ENCODE measurements at places on chromosomes 2 and 18.

GRCh38 chr18:47558110-47558750 is 306.8 kb upstream of the SKOR2 start:
- no peak for DNase-seq

- DNase-seq, result no peak
Observed at GRCh38 chr2:9310798-9311197, 104.2 kb downstream of the ASAP2 start.

DNA sequence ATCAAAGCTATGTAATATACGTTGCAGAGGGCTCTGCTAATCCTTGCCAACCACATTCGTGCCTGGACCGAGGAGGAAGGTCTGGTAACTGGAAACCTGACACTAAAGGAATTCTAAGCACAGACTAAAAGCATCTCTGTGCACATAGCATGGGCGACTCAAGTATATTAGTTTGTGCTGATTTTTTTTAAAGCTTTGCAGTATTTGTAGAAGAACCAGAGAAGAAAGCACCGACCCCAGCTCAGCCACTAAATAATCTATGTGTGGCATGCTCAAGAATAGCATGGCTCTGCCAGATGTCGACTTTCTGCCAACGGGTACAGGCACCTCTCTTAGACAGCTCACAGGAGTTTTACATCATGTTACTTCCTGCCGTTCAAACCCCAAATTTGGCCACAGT is 73.2 kb upstream of the NRP2 start:
- no peak for DNase-seq

GRCh38 chr18:76255070-76255683 is 239.9 kb downstream of the ZNF516 start:
- no peak for DNase-seq

DNA sequence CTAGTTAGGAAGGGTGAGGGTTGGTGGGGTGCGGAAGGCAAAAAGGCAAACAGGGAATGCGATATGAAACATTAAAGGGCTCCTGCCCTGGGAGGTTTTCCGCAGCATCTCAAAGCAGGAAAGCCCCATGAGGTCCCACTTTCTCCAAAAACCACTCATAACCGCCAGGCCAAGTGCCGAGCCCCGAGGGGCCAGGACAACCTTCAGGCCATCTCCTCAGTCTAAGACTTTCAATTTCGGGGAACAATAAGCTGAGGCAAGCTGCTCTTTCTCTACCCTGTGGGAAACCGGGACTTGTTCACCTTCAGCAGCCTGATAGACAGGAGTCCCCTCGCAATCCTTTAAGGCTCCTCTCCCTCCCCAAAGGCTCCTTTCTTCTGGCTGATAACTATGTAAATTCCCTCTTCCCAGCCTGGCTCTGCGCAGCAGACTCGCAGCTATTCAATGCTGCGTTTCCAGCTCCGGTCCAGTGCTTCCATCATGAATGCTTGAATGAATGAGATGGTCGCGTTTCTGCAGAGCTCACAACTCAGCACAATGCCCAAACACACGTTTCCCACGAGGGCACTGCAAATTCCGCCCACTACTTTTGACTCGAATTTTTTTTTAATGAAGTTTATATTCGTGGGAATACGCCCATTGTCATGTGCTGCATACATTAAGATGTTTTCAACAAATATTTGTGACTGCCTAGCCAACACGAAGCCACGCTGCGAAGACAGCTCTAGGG is 1.4 kb downstream of the LAMA1 start:
- no peak for DNase-seq

- no peak for DNase-seq
Observed at GRCh38 chr18:78080761-78081160, 831.1 kb downstream of the GALR1 start.

DNA sequence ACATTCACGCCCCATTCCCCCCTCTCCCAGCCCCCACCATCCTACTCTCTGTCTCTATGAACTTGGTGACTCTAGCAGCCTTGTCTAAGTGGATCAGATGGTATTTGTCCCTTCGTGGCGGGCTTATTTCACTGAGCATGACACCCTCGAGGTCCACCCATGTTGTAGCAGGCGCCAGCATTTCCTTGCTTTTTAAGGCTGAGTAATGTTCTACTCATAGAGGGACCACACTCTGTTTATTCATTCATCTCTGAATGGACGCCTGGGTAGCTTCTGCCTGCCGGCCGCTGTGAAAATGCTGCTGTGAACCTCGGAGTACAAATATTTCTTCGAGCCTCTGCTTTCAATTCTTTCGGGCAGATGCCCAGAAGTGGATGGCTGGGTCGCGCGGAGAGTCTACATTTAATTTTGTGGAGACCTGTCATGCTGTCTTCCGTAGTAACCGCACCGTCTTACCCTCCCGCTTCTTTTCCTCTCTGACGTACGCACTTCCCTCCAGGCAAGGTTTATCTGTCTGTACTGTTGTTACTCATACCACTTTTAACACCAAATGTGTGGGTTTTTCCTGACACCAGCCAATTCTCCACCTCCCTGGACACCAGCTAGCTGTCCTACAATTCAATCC is 5.6 kb downstream of the CROCC2 start:
- DNase-seq, result no peak

DNA sequence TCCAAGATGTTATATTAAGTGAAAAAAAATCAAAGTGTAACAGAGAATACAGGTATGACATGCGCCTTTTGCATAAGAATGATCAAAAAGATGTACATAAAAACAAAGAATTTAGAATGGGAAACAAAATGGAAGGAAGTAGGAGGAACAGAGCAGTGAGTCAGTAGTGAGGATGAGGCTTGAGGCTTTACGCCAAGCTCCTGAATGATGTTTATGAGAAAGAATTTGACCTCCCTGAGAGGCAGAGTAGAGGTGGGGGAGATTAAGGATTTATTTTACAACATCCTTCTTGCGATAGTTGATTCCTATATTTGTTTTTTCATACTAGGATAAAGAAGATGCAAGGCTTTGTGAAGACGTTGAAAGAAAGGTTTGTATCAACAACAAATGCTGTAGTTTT is 81.4 kb downstream of the DCDC2C start:
- no peak for DNase-seq

GRCh38 chr2:144407262-144407661 is 112.7 kb downstream of the ZEB2 start:
- no peak for DNase-seq

DNA sequence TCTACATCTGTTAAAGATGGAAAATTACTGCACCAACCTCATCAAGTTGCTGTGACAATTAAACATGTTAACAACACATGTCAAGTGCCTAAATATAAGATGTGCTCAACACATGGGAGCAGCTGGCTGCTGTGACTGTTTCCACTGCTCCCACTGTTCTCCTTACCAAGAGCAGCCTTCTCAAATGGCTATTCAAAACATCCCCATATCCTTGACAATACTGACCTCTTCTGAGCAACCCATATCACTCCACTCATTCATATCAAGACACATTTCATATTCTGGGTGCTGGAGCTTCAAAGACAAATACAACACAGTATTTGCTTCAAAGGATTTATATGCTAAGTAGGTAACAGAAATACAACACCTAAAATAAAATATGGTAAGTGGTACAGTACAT is 60.3 kb downstream of the PIAS2 start:
- no peak for DNase-seq

- no peak for DNase-seq
Observed at GRCh38 chr2:191631754-191632153, 46.2 kb upstream of the NABP1 start.

- no peak for DNase-seq
Observed at GRCh38 chr18:57744211-57744694, 58.9 kb downstream of the ATP8B1 start.

DNA sequence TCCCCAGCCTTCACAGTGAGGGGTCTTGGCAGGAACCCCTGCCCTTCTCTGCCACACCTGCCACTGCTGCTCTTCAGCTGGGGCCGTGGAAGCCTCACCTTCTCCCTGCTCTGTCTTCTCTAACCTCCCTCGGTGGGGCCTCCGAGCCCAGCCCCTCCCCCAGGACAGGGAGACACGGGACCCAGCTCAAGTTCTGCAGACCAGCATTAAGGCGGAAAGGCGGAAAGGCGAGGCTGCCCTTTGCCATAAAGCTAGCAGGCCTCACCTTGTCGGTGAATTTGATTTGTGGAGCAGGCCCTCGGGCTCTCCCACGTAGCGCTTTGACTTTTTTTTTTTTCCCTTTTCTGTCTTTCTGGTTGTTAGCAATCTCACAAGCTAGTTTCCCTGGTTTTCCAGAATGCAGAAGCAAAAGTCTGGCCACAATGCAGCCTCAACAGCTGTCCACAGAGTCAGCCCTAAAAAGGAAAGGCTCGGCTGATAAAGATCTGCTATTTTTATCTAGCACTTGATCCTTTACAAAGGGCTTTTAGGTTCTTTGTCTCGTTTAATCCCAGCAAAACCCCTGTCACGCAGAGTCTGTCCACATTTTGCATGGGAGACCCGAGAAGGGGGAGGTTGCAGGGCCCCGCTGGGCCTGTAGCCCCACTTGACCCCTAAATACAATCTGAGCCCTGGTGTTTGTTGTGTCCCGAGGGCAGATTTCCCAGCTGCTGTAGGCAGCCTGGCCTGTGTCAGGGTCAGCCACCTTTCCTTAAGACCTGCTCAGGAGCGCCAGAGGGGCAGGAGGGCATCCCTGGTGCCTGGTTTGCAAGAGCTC is 6.0 kb downstream of the ITM2C start:
- no peak for DNase-seq
